Psoas muscle (tissue), 8 donors: ENCODE measurements at places on chromosomes 16 and 17. TPM values are rescaled to one million over a fixed set of nuclear protein-coding genes. Genes with fewer than 3 reads are reported as not detected.
A peak's percentile ranks its signal among the peaks of the same experiment; 100 is the strongest.

DNA sequence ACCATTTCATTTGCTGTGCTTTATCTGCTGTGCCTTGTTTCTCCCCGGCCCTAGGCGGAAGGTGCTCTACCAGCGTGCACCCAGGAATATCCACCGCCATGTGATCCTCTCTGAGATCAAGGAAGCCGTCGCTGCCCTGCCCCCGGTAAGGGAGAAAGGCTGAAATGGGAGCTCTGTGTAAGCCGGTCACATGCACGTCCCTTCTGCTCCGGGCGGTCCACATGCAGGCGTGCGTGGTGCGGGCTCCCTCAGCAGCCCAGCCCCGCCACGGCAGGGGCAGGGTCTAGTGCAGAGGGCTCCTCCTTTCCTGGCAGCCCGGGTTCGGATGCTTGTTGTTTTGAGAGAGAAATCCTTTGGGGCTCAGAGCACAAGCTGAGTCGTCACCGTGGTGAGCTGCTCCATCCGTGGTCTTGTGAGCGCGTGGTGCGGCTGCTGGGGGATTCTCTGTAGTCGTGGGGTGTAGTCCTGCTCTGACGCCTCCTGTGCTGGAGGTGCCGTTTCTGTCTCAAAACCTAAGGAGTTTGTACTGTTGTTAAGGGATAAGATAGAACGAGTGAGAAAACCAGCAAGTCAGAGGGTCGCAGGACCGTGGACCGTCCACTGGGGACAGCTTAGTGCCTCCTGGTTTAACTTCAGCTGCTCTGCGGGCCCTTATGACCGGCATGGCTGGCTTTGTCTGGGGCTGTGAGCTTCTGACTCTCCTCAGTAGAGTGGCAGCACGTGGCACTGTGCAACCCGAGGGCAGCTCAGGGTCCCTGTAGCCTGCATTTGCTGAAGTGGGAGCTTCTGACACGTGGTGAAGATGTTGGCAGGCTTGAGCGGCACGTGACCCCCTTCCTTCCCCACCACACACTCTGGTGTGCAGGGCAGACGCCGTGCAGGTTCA is 12.3 kb upstream of the MC1R start:
- peak; percentile 49 for DNase-seq

DNA sequence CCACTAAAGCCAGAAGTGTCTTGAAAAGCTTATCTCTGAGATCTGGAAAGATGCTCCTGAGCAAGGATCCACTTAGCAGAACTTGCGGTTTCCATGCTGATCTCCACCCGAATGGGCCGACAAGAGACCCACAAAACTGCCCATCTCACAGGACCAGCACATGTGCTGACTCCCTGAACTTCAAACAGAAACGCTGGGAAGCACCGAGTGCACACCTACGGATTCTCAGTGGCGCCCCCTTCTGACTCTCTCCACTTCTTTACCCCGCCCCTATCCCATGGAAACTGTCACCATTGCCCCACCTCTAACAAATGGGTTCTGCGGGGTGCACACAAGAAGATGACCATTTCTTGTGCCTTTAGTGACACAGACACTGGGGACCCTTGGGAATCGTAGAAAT is 21.4 kb downstream of the CDRT4 start:
- no peak for DNase-seq

DNA sequence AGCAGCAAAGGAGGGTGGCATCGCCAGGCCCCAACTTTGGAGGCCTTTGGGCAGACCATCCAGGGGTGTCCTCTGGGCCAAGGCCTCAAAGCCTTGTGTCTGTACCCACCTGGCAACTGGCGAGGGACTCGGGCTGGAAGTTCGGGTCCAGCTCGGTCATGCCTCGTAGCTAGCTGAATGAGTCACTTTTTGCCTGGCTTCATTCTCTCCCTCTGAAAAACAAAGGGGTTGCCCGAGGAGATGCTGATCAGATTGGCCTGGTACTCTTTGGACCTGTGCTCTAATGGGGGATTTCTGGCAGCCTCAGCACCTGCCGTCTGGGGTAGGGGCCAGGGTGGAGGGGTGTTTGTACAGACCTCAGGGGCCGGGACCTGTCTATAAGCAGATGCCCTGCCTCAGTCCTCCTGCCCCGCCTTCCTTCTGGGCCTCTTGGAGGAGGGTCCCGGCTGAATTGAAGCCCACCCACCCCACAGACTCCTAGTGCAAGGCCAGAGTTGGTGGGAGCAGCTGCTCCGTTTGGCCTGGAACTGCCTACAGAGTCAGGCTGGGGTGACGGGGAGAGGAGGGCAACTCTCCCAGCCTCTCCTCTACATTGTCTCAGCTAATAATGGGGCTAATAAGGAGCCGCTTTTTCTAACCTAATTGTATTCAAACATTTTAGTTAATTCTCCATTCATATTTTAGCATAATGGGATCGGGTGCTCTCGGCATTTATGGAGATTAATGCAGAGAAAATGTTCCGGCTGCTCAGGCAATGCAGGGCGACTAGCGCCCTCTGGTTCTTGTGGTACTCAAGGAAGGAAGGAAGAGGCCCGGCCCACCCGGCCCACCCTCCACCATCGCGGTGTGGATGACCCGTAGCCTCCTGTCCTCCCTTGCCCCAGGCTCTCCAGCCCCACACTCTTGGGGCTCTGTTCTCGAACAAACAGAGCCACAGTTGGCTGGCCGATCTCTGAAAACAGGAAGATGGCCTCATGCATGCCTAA is 21.4 kb upstream of the ABCC3 start:
- DNase-seq: no peak

Gene CHST4
- total RNA-seq: not detected

Gene C1QTNF1
- 16.9 TPM for total RNA-seq

Gene C16orf54
- total RNA-seq: 0.47 TPM

Gene TMEM238L
- total RNA-seq: not detected

- no peak for DNase-seq
Observed at GRCh38 chr16:83355570-83356218, 452.1 kb upstream of the HSBP1 start.

DNA sequence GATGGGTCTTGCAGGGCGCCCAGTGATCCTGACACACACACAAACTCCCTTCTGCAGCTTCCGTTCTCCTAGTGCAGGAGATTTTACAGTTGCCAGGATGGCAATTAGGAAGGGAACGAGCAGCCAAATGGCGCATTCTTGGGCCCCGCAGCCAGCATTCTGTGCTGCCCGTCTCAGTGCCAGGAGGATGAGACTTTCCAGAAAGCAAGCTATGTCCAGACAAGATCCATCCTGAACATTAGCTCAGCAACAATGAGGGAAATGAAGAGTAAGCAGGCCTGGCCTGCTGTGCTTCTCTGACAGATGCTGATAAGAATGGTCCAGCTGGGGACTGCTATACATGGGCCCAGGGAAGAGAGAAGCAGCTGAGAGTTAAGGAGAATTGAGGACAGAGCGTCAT is 16.5 kb downstream of the SPPL2C start:
- no peak for DNase-seq

- DNase-seq: peak; percentile 48
Observed at GRCh38 chr16:10920726-10921427, 21.4 kb downstream of the DEXI start.

- DNase-seq: peak; percentile 89
Observed at GRCh38 chr17:45092911-45093430, 31.9 kb downstream of the NMT1 start.

Gene CACNG1
- total RNA-seq: 72.5 TPM

Gene SLFN14
- not detected for total RNA-seq

GRCh38 chr17:51059781-51060180 is 60.9 kb downstream of the SPAG9 start:
- DNase-seq: no peak

DNA sequence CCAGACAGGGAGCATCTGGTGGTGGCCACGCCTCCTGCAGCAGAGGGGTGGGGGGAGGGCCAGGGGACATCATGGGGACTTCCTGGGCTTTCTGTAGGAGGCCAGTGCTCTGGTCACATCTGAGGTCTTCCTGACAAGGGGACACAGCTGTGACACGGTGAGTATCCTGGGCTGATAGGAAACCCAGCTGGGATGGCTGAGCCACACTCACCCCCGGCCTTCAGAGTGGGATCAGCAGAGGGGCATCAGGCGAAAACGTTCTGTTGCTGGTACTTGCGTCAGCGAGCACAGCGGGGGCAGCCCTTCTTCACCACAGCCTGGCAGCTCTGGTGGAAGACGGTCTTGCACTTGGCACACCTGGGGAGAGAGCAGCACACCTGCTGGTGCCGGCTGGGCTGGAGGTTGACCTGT is 122.9 kb upstream of the SMURF2 start:
- no peak for DNase-seq

- DNase-seq: no peak
Observed at GRCh38 chr17:77831474-77832179, 126.9 kb upstream of the TNRC6C start.

- no peak for DNase-seq
Observed at GRCh38 chr17:55452139-55452790, 30.6 kb upstream of the MMD start.

Gene GGNBP2
- 35.6 TPM for total RNA-seq

GRCh38 chr17:73814075-73814474 is 169.8 kb upstream of the SDK2 start:
- no peak for DNase-seq

- DNase-seq: peak; percentile 48
Observed at GRCh38 chr16:89295071-89295900, 77.8 kb downstream of the ZNF778 start.

- DNase-seq: no peak
Observed at GRCh38 chr16:74585846-74586443, 21.0 kb downstream of the GLG1 start.
